ENCODE measurements at places on chromosomes 16 and 17. TPM values are rescaled to one million over a fixed set of nuclear protein-coding genes. Genes with fewer than 3 reads are reported as not detected.

The GDPD1 gene
- total RNA-seq: 6.4 TPM

DNA sequence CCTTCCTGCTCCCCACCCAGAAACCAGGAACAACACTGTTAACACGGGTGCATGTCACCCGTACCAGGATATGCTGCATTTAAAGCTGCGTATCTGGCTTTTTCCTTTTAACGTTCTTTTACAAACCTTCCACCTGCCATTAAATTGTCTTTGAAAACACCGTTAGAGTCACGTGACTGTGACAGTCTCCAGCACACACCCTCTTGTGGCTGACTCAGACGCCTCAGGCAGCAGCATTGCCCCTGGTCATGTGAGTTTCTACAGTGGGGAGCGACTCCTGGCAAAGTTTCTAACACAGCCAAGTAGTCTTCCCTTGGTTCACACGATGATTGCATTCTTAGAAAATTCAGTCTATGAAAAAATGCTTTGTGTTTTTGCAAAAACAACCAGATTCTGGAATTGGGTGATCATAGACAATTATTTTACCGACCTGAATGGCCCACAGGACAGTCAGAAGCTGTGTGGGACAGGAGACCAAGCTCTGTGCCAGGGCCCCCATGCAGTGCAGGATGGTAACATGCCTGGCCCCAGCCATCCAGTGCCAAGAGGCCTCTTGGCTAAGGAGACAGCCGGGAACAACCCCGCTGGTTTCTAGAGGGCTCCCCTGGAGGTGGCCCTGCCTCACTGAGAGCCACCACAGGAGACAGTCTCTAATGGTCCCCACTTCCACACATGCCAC lies 199.1 kb downstream of the KATNIP start:
- DNase-seq: peak; percentile 44

The P2RX5 gene
- 6.4 TPM for total RNA-seq

- no peak for DNase-seq
These were observed 384 bp downstream of the TMEM107 start for GRCh38 chr17:8175795-8176196.

DNA sequence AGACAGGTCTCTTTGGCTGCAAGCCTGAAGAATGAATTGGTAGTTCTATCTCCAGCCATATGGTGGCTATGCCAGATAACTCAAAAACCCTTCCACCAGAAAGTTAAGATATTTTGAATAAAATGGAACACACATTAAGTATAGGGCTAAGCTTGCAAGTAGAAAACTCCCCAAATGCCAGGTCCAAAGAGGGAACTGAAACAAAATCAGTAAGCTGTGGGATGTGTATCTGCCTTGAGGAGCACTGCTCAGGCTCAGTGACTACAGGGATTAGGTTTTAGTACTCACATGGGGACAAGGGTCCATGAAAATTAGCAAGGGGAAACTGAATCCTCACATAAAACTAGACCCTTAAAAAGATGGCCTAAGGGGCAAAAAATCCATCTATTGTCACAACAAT lies 115.7 kb upstream of the PMFBP1 start:
- no peak for DNase-seq

DNA sequence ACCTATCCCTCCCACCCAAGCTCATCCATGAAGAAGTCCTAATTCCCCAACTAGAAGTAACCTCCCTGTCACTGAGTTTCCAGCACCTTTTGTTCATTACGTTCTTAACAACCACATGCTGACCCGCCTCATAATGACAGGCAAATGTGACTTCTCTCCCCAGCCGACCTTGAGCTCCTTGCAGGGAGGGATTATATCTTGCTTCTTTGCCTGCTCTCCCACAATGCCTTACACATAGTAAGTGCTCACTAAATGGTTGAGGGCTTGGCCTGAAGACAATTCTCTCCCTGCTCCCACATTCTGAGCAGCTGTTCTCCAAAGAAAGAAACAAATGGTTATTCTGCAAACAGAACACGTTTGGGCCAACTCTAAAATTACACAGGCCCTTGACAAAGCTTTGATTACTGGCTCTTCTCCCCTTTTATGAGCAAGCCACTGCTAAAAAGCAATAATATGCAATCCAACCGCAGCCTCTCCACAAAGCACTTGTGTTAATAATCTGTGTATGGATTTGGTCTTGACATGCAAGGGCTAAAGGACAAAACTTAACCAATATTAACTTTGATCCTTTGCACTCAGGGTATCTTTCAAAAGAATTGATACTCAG lies 23.2 kb downstream of the SLC39A11 start:
- DNase-seq: no peak

The TEDC2 gene
- 61.6 TPM for total RNA-seq

The MYOCD gene
- 1.2 TPM for total RNA-seq

DNA sequence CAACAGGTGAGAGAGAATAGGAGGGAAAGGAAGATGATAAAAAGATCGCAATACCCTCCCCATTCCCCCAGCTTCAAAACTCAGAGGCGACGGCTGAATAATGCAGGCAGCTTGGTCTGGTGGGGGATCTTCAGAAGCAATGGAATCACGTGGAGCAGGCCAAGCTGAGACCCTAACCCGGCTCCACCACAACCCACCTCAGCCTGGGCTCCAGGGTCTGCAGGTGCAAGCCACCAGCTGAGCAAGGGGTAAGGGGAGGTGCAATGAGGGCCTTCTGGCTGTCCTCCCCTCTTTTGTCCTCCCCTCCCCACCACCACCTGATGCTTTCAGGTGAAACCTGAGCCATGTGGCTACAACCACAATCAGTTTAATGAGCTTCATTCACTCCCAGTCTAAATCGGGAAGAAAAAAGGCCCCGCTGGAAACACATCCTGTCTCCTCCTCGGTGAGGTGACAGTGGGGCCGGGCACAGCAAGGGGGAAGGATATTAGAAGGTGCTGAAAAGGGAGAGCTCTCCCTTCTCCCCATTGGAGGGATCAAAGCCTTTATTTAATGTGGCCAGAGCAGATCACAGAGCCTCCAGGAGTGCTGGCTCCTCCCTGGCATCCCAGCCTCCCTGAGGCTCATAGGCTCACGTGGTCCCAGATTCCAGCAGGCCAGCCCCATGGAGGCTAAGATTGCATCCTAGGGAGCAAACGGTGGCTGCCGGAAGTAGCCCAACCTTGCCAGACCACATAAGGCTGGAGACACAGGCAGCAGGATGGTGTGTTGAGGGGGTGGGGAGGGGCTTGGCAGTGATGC lies 261.0 kb downstream of the SOX9 start:
- peak; percentile 45 for DNase-seq

All from WTC11 (cell line).